Hippocampal formation (tissue), 2 donors: ENCODE measurements at places on chromosomes 2 and 18.

GRCh38 chr18:40056079-40056692 lies 1898.8 kb upstream of the PIK3C3 start:
- DNase-seq, result no peak

DNA sequence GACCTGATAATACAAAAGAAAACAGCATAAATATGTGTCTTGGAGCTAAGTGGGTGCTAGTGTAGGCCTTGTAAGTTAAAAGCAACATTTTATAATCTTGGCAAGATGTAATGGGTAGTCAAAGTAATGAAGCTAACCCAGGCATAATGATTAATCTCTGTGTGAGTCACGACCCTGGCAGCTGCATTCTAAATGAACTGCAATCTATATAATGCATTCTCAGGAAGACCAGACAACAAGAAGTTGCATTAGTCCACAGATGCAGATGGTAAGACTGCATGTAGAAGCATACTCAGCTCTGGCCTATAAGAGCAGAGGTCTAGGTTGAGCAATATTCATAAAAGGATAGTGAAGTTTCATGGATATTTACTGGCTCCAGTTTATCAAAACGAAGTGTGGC lies 85.6 kb upstream of the ETAA1 start:
- DNase-seq, result no peak

GRCh38 chr18:44098551-44099098 lies 582.1 kb upstream of the SETBP1 start:
- no peak for DNase-seq

DNA sequence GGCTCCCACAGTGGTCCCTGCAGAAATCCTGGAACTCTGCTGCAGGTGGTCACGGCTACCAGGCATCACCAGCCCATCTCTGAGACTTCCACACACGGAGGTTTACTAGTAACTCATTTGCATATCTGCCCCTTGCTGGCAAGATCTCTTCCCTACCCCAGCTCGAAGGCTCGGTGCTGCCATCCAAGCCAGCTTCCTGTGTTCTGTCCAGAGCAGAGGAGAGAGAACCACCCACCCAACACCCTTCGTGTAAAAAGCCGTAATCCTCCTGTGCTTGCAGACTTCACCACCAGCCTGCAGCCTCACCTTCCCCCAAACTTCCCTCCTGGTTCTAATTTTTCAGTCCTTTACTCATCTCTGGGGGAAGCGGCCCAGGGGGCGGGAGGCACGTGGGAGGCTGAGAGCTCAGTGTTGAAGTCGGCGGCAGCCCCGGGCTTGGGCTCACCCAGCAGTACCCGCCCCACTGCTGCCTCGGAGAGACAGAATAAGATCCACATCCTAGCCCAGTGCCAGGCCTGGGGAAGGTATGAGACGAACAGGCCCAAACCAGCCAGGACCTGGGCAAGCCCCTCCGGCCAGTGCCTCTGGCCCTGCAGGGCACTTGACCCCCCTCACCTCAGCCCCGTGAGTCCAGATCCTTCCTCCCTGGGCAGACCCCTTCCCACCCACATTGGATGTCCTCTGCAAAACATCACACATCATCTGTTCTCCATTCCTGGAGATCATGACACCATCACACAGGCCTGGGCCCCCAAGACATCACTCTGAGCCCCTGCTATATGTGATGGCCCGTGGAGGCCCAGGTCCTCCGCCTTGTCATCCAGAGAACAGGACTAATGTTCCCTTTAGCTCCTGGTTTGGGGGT lies 145.8 kb upstream of the ID2 start:
- peak; percentile 29 for DNase-seq

DNA sequence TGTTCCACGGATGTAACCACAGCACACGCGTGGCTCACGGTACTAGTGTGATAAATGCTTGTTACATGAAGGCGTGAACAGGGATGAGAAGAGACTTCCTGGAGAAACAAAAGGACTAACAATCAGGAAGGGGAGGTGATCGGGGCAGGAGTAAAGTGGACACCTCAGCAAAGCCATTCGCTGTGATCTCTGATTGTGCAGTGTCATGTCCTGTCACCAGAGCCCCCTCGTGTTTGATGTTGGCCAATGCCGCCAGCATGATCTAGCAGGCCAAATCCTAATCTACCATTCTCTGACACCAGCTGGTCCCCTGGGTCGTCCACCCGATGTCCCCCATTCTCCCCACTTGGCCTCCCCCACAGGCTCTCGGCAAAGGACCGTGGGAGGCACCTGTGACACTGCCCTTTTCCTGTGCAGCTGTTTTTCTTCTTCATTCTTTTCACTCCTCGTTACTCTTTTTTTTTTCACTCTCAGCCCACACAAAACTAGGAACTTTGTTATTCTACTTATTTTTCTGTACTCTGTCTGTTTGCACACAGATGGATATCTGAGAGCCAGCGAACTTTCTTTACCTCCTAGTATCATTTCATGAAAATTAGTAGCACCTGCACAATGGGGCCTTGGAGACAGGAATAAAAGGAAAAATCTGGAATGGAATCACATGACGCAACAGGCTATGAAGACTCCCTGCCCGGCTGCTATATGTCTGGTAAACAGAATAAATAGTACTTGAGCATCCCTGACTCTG lies 146.8 kb downstream of the TGIF1 start:
- DNase-seq, result peak; percentile 51
